ENCODE measurements at places on chromosomes 7 and 10.

DNA sequence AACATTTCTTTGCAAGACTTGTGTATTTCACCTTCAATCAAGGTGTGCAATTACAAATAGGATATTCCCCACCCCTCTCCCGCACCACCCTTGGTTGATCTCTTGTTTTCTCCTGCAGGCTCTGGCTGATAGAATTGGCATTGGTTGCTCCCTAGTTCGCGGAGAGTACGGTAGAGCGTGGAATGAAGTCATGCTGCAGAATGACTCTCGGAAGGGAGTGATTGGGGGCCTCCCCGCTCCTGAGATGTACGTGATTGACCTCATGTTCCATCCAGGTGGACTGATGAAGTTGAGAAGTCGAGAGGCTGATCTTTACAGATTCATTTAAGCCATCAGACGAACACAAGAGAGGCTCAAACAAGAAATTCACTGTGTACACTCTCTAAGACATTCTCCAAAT, 58.2 kb upstream of the MSRB2 start:
- no peak for DNase-seq

- no peak for DNase-seq
Measured at GRCh38 chr10:14311206-14311957, 19.3 kb downstream of the FRMD4A start.

- no peak for DNase-seq
Measured at GRCh38 chr7:44441079-44441478, 49.4 kb downstream of the NUDCD3 start.

DNA sequence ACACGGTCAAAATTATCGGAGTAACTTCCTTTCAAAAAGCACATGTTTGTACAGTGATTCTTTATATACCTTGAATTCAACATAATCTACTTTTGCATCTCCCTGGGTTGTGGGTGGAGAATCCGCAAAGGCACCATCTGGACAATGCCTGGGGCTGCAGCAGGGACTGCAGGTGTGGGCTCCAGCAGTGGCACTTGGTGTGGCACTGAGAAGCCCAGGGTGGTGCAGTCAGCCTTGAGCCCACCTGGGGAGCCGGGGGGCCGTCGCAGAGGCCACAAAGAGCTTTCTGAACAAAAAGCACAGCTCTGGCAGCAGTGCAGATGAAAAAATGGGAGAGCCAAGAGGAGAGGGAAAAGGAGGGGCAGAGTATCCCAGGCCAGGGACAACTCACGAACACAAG, 22.2 kb downstream of the PARD3 start:
- DNase-seq: no peak

DNA sequence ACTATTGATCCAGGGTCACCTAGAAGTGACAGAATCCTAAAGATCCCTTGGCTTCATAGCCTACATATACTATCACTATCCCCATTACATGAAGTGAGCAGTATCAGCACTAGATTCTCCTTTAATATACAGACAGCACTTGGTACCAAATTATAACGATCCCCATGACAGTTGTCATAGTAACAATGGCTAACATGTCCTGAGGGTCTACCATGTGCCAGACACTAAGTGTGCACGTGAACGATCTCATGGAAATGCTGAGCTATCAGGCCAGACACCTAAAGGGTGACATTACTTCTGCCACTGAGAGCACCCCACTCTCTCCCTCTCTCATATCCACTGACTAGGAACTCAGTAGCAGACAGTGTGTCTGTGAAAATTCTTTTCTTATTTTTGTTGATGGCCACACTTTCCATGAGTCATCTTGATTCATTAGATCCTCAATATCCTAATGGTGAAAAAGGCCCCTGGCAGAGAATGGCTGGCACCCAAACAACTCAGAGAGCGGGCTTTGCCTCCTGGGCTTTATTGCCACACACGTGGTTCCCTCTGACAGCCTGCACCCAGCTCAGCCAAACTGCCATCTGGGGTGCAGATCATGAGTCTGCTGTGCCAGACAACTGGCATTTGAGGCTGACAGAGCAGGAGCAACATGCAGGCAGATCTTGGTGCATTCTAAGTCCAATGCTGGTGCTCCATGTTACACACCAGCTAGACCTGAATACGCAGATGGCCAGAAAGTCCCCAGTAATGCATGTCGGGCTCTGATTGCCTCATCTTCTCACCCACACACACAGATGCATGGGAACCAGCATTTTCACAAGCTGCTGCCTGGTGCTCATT, 176.3 kb downstream of the DGKI start:
- no peak for DNase-seq

DNA sequence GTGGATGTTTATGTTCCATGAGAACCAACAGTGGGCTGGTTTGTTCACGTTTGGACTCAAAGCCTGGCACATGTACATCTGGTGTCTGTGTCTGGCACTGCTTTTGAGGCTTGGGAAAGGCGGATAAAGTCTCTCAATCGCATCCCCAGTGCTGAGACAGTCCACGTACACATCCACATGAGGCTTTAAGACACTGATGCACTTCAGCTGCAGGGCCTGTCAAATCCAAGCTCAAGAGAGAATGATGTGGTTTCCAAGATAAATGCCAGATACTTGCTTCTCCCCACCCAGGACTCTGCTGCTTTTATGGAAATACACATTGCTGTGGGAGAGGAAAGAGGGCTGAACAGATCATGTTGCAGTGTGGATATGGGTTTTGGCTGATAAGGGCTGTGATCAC, 178.4 kb downstream of the ADARB2 start:
- DNase-seq: no peak

GRCh38 chr10:109866168-109866994, 56.9 kb downstream of the XPNPEP1 start:
- DNase-seq: no peak
